Dermis microvascular lymphatic vessel endothelial cell (primary cell): ENCODE measurements at places on chromosomes 4 and X. TPM values are rescaled to one million over a fixed set of nuclear protein-coding genes. Genes with fewer than 3 reads are reported as not detected.

GRCh38 chr4:31917334-31917733, 1197.2 kb downstream of the PCDH7 start:
- no peak for DNase-seq

DNA sequence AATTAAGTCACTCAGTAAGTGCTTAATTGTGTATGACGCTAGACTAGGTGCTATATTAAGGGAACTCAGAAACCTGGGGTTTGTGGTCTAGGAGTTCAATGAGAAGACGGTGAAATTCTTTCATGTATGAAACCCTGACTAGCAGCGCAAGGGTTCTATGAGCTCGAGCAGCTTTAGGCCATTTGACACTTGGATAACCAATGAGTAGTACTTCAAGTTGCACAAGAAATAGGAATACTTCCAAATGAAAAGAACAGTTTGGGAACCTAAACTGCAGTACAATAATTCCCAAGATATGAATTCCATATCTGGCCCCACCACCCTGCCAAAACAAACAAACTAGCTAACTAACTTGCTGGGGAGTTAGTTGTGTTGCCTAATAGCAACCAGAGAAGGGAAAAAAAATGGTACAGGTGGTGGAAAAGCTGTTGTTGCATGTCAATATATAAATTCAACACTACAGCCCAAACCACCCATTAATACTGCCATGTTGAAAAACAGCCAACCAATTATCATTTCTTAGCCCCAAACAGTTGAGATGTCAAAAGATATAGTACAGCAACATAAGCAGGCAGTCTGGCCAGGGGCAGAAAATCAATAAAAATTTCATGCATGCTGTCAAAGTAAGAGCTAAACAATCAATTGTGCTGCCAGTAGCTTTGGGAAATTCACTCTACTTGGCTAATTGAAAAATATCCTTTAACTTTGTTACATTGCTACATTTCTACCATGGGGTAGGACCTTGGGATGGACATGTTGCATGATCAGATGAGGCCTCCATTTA, 54.6 kb upstream of the MCF2 start:
- no peak for DNase-seq

- DNase-seq = no peak
Observed at GRCh38 chr4:10783351-10783750, 98.8 kb upstream of the CLNK start.

The CT45A2 gene
- total RNA-seq = not detected in 2 replicates

GRCh38 chr4:63155561-63155960, 1253.7 kb downstream of the TECRL start:
- no peak for DNase-seq

The CLDN2 gene
- not detected in 2 replicates for total RNA-seq

DNA sequence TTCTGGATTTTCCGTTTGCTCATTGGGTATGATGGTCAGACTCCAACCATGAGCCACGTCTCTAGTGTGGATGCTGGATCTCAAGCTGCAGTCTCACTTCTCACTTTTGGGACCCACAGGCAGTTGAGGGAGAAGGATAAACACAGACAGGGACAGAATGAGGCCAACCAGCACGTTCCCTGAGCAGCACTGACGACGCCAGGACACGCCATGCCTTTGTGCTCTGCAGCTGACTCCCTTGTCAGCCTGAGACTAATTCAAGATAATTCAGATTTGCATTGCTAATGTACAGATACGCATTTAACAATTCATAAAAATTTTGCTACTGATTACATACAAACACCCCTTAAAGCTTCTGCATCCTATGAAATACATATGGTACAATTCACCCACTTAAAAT, 106.5 kb downstream of the FAM193A start:
- DNase-seq = no peak

The PNMA3 gene
- 0.13 TPM in 1 of 2 replicates, not detected in the other for total RNA-seq

The SSX2 gene
- not detected in 2 replicates for total RNA-seq
